ENCODE measurements at places on chromosomes 4 and X.

DNA sequence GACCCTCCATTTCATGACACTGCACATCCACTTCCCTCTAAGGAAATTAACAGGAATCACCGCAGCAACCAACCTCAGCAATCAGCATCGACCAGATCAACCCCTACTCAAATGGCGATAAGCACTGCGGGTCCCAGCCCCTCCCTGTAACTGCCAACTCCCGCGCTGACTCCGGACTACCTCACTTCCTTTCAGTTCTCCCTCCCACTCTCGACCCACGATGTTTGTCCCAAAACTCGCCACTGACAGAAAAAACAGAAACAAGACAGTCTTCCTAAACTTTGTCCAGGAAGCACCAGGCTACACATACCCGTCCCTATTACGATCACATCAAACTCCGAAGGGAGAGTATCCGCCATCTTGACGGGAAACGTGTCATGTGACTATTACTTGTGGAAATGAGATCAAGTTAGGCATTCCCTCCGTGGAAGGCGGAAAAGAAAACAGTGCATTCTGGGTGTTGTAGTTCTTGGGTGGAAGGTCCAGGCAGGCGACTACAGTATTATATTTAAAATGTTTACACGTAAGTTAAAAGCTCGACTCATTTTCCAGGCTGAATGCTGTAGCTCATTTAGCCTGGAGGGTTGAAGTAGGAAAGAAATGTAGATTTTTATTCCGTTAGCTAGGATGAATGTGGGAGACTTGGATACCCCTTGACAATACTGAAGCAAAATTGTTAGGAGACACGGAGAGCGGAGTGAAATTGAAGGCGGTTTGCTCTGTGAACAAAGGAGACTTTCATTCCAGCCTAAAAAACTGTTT is at the start of gene CHM:
CHM (minus strand) TSS at position 385 of the 762 bp plus-strand sequence; CDS start at position 359, 26 bp downstream.
- DNase-seq, result peak; percentile 86

DNA sequence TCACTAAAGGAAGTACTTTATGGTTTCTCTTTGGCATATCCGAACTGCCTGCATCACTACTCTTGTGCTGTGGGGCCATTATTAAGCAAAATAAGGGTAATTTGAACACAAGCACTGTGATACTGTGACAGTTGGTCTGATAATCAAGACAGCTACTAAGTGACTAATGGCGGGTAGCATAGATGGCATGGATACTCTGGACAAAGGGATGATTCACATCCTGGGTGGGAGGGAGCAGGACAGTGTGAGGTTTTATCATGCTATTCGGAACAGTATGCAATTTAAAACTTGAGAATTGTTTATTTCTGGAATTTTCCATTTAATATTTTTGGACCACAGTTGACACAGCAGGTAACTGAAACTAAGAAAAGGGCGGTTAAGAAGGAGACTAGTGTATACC is 52.6 kb upstream of the CITED1 start:
- no peak for DNase-seq

DNA sequence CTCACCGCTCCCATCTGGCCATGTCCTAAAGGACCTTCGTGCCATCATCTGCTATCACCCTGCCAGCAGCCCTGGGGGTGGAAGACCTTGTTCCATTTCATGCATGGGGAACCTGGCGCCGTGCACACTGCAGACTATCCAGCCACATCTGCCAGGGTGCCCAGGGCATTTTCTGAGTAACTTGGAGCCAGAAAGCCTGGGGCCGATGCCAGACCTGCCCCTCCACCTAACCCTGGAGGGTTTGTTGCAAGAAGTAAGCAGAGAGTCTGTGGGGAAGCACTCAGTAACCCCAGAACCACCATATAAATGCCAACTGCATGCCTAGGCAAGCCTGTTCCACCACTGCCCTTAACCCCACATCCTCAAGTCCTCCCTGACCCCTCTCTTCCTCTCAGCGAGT is 7.3 kb downstream of the HAUS7 start:
- no peak for DNase-seq

DNA sequence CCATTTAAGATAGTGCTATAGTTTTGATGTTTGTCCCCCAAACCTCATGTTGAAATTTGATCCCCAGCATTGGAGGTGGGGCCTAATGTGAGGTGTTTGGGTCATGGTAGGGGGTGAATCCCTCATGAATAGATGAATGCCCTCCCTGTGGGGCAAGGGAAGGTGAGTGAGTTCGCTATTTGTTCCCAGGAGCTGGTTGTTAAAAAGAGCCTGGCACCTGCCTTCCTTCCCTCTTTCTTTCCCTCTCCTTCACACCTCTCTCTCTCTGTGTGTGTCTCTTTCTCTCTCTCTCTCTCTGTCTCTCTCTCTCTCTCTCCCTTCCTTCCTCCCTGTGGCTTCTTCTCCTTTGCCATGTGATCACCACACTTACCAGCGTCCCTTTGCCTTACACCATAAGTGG is 160.7 kb downstream of the AASDH start:
- no peak for DNase-seq

GRCh38 chrX:48531358-48531959 is 8.1 kb upstream of the TBC1D25 start:
- DNase-seq, result peak; percentile 62
